ENCODE measurements at places on chromosomes 1 and 21.

DNA sequence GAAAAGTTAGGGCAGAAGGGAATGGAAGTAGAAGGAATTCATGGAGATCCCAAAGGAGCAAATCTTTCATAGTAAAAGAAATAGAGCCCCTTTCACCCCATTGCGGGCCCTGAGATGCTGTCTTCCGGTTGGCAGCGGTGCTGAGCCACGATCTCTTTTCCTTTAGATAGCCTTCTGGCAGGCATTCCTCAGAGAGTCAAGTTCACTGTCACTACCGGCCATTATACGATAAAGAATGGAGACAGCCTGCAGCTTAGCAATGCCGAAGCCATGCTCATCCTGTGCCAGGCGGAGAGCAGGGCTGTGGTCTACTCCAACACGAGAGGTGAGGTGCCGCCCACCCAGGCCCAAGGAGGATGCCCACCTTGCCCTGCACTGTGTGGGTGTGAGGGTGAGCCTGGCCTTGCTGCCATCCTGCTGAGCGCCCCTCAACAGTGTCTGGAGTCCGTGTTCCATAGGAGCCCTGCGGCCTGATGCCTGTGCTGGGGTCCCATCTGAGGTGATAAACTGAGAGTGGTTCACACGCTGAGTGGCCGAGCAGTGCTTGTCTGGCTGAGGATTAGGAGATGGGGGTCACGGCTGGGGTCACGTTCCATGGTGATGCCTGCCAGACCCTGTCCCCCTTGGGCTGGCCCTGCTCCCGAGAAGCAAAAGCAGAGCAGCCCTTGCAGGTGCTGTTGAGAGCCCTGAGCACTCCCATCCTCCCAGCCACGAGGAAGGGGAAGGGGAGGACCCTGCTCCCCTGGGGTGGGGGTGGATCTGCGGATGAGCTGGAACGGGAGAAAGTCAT lies 20.4 kb upstream of the PWP2 start:
- DNase-seq, result no peak

GRCh38 chr1:187854457-187854856 lies 1025.7 kb downstream of the PLA2G4A start:
- no peak for DNase-seq

GRCh38 chr1:1004420-1004779 lies 4.5 kb upstream of the HES4 start:
- no peak for DNase-seq

GRCh38 chr1:214107322-214108096 lies 119.7 kb downstream of the PROX1 start:
- DNase-seq, result no peak

DNA sequence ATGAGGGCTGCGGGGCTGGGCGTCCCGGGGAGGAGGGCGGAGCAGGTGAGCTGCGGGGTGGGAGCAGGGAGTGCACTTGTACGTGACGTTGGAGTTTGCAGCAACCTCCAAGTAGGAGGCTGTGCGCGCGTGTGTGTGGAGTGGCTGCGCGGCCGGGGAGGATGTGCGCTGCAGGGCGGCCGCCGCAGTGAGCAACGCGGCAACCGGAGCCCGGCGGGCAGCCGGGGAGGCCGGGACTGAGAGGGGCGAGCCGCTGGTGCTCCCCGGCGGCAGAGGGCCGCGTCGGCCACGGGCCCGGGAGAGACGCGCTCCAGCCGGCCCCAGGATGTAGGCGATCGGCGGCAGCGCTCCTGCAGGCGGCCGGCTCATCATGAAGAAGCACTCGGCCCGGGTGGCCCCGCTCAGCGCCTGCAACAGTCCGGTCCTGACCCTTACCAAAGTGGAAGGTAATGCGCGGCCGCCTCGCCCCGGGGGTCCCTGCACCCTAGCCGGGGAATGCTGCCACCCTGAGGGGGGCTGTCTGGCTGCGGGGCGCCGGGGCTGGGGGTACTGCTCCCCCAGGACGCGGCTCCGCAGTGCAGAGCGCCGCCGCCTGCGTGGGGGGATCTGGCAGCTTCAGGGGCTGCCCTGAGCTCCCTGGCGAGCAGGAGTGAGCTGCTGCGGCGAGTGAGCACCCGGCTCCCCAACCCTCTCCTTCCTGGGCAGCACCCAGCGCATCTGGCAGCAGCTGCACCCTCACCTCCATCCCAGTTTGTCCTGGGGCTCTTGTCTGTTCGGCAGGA lies 158.9 kb upstream of the COA6 start:
- DNase-seq, result no peak

GRCh38 chr1:56494306-56494705 lies 85.1 kb downstream of the PLPP3 start:
- DNase-seq, result no peak

DNA sequence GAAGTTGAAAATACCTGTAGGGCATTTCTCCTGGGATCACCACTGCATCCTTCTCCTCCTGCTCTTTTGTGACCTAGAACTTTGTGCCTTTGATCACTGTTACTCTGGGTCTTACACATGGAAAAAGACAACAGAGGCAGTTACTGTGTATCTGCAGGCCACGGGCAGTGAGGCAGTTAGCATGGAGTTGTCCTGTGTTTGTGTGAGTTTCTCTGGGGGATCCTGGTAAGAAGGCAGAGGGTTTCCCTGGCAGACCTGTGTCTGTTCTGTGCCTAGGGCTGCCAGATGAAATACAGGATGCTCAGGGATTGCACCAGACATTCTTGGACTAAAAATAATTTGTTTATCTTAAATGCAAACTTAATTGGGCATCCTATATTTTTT lies 44.4 kb upstream of the SCCPDH start:
- DNase-seq, result no peak

DNA sequence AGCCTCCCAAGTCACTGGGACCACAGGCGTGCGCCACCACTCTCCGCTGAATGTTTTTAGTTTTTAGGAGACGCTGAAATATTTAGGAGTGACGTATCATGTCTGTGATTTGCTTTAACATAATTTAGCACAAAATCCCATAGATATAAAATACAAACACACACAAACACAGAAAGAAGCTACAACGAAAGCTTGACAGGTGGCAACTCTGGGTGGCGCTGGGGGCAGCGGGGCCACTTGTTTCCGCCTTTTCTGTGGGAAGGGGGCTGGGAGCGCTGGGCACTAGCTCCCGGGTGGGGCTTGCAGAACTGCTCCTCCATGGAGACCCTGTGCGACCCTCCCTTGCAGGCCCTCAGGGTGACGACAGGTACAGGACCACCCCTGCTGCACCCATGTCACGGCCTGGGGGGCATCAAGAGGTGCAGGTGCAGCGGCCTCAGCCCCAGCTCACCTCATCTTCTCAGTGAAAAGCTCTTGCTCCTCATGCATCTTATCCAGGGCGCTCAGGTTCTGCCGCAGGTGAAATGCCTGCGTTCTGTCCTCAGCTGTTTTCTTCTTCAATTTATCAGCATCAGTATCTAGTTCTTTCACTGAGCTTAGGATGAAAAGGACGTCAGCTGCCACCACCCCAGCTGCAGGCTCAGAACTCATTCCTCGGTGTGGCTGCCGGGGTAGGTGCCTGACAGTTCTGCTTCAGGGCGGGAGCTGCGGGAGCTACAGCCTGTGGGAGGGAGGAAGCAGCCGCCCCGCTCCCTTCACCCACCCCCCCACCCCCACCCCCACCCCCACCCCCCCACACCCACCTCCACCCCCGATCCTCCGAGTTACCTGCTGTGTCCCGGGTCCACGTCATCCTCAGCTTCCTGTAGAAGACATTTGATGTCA lies 15.3 kb downstream of the CFAP74 start:
- no peak for DNase-seq
